NCI-H1092 (cell line): ENCODE measurements at places on chromosomes 13 and 19.

- DNase-seq, result no peak
These were observed 11.8 kb upstream of the DOCK9 start for GRCh38 chr13:98989469-98990235.

- no peak for DNase-seq
These were observed 73.8 kb upstream of the OLFM4 start for GRCh38 chr13:52954838-52955237.

DNA sequence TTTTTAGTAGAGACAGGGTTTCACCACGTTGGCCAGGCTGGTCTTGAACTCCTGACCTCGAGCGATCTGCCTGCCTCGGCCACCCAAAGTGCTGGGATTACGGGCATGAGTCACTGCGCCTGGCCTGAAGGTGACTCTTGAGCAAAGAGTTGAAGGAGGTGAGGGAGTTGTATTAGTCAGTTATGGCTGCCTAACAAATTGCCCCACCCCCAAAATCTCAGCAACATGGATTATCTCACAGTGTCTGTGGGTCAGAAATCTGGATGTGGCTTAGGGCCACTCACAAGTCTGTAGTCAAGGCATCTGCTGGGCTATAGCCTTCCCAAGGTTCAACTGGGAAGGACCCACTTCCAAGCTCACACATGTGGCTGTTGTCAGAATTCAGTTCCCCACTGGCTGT is 52.8 kb upstream of the ADGRE5 start:
- no peak for DNase-seq

DNA sequence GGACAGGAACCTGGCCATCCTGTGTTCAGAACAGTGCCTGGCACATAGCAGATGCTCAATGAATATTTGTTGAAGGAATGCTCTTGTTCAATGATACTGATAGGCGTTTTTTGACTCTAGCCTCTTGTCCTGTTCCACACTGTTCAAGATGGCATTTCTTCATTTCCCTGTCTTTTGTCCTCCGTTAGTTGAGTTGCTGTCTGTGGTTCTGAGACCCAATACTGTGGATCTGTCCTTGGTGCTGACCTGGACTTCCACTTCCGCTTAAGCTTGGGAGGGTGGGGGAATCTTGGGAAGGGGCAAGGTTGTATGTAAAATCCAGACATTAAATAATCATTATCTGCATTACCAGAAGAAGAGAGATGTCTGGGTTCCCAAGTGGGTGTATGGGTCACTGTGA is 8.3 kb upstream of the KCNN4 start:
- DNase-seq, result no peak

DNA sequence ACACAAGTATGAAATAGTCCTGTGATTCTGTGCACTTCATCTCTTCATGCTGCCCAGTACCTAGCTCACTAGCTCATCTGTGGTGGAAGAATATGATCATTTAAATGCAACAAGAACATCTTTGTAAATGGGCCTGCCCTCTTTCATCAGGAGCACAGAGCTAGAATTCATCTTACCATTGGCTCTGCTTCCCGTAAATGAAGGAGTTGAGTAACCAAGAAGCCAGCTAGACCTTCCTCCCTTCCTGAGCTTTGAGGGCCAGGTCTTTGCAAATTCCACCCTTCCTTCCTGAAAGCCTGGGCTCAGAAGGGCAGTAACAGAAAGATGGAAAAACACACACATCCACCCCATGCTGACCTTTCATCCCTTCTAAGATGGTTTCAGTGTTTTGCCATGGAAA is 82.0 kb downstream of the FRY start:
- DNase-seq, result no peak

DNA sequence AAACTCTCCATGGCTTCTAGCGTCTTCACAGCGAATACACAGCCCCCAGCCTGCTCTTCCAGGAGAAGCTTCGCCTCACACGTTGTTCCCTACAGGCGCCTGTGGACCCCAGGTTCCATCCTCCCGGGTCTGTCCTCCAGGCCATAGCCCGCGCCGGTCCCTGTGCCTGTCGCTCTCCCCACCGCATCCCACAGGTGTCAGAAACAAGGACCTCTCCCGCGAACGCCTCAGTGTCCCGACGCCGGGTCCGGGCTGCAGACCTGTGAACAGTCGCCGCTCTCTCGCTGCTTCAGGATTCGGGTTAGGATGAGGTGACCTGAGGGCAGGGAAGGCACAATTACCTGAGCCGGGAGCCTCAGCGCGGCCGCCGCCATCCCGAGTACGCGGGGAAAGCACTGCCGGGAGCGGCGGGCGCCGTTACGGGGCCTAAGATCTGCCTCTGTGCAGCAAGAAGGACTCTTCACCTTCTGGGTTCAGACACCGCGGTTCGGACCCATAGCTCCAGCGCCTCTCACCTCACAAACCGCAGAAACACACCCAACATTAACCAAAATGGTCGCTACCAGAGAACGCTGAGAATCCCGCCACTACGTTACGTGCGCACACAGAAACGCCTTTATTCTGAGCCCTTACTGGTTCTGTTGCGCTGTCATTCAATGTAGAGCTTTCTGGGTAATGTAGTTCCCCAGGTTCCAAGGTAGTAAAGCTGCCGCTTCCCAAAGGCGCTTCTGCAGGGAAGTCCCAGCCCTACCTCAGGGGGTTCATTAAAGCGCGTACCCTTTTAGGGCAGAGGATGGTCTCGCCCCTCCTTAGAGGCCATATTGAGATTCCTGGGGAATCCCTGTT is at the start of gene ZNF418:
TSS of gene ZNF418 (minus strand) at position 583 of the 846 bp plus-strand sequence. CDS start 1,580 bp downstream, outside the sequence.
- DNase-seq, result no peak

DNA sequence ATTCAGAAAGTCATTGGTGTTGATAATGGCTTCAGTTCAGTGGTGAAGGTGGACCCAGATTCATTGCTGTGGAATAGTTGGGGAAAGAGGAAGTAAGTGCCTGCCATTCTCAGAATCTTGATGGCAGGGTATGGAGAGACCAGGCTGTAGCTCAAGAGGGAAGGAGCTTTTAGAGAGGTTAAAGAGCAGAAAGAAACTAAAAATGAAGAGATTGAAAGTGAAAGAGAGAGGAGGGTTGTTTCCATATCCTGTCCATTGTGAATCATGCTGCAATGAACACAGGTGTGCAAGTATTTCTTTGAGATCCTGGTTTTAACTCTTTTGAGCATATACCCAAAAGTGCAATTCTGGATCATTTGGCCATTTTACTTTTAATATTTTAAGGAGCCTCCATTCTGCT is 12.5 kb downstream of the GJB6 start:
- no peak for DNase-seq

DNA sequence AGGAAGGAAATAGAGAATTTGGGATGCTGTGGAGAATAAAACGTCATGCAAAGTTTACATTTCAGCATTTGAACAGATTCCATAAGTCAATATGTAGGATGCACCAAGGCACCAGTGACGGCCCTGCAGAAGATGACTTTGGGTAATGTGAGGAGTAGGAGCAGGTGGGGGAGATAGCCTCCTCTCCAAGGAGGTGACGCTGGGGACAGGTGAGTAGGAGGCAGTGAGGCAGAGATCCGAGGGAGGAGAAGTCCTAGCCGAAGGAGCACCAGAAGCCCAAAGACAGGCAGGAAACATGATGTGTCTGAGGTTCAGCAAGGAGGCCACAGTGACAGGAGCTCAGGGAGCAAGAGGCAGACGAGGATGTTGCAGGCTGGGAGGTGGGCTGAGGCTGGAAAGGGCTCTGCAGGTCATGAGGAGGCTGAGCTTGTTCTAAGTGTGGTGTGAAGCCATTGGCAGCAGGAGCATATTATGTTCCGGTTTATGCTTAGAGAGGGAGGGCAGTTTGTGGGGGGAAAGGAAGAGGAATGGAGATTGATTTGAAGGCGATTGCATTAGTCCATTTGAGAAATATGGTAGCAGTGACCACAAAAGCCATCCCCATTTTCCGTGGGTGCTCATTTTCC is 55.7 kb upstream of the C1QTNF9 start:
- no peak for DNase-seq

DNA sequence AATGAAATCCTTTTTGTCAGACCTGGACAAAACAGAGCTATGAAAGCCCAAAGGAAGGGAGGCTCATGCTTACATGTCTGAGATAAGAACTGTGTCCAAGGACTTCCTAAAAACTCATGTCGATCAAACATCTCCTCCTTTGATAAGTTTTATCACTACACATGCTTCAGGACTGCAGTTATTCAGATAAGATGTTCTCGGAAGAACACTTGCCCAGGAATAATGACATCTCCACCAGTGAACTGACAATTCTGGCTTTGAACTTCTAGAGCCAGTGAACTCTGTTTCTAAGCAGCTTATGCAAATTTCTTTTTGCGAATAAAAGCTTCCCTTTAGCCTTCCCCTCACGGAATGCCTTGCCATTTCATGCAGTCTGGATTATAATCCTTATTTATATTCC is 561.6 kb downstream of the TBC1D4 start:
- DNase-seq, result no peak
